ENCODE measurements at places on chromosomes 4 and X. TPM values are rescaled to one million over a fixed set of nuclear protein-coding genes. Genes with fewer than 3 reads are reported as not detected.

DNA sequence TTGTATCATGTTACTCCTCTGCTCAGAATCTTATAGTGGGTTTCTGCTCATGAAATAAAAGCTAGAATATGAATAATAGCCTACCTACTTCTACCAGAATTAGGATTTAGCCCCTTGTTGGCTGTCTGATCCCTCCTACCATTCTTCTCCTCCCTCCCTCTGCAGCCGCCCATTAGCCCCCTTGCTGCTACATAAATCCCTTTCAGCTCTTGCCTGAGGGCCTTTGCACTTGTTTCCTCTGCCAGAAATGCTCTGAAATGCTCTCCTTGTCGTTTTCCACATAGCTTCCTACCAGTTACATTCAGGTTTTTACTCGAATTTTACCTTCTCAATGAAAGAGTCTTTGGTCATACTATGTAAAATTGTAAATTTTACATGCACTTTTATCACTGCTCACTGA, 159.2 kb downstream of the ADGRL3 start:
- DNase-seq, result no peak

GRCh38 chr4:114057746-114058145, 78.3 kb upstream of the ARSJ start:
- no peak for DNase-seq

DNA sequence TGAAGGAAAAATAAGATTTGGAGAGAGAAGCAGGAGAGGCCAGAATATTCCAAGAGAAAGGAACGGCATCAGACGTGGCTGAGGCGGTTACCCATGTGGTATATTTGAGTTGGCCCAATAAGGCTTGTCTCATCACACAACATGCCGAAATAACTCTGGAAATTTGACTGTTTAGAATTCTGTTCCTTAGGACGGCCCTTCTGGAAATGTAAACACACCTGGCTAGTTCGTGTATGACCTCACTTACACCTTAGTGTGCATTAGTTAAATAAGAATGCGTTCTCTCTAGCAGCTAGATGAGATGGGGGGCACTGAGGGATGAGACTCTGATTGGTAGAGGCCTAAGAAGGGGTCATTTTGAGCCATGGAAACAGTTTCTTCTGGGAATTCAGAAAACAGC, 33.2 kb upstream of the PLAC1 start:
- no peak for DNase-seq

DNA sequence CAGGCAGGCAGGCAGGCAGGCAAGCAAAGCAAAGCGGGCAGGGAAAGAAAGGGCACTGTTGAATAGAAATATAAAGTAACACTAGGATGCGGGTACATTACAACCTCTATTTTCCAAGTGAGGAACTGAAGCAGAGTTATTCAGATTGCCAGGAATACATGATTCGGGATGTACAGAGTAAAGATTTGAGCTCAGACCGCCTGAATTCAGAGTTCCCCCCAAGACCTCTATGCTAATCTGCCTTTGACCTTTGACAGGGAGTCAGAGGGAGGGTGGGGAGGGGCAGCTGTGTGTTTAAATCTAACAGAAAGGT, 271.9 kb upstream of the SMIM31 start:
- no peak for DNase-seq

GRCh38 chr4:185589067-185589836, 53.9 kb upstream of the PDLIM3 start:
- DNase-seq, result no peak

DNA sequence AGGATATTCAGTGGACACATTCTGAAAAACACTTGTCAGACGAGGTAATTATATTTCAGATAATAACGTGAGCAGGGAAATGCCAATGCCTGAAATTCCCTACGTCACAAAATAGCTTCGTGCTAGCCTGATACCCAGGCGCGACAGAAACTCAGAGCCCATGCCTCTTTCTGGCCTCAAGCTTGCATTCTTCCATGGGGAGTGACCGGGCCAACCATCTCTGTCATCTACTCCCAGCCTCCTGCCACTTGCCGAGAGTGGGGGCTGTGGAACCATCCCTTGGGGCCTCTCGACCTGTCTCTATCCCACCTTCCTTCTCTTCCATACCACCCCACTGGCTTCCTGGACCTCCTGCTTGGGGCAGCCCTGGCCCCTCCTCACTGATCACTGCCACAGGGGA, 34.5 kb upstream of the CDKN2AIP start:
- DNase-seq, result no peak

GRCh38 chr4:95264843-95265242, 283.9 kb downstream of the UNC5C start:
- DNase-seq, result no peak

GRCh38 chrX:148567779-148568178, 67.4 kb downstream of the AFF2 start:
- no peak for DNase-seq

GRCh38 chr4:3700736-3701135, 65.4 kb upstream of the ADRA2C start:
- DNase-seq, result no peak

DNA sequence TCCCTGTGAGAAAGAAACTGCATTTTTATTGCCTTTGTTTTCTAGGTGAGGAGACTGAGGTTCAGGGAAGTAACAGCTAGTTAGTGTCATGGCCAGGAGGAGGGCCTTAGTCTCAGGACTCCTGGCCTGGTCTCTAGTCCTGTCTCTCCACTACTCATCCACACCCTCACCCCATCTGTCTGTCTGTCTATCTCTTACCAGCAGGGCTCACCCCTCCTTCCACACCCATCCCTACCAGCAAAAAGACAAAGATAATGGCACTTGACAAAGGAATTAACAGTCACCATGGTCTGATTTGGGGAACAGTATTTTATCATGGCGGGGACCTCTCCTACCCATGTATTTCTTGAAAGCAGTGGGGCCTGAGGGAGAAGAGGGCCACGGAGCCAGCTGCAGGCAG, 125.8 kb downstream of the REPS2 start:
- DNase-seq, result no peak

DNA sequence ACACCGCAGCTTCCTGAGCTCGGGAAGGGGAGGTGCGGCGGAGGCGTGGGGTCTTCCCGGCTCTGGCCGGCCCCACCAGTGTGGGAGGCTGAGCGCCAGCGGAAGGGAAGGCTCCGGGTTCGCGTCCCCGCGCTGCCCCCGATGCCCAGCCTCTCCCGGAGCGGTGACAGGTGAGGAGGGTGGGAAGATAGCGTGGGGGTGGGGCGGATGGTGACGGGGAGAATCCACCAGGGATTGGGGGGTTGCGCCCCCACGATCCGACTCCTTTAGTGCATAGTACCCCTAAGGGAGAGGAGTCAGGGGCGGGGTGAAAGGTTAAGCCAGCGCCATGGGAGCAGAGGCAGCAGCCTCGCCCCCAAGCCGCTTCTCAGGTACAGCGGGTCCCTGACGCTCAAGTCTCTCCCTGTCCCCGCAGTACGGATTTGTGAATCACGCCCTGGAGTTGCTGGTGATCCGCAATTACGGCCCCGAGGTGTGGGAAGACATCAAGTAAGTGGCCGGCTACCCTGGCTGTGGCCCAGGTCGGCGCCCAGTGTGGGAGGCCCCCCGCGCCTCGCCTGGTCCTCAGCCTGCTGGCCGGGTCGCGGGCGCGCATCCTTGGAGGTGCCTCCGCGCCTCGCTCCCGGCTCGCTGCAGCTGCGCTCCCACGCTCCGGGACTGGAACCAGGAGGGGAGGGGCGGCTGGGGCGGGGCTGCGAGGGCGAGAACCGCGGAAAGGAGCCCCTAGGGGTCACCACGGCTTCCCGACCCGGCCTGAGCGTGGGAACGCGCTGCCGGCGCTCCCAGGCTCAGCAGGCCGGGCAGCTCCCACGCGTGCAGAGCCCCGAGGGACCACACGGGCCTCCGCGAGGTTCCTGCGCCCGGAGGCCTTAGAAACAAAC, 791 bp downstream of the GUCY1B1 start:
- DNase-seq, result no peak

GRCh38 chrX:109704563-109704962, 28.5 kb downstream of the ACSL4 start:
- peak; percentile 27 for DNase-seq

- no peak for DNase-seq
These were observed 229.9 kb downstream of the COL25A1 start for GRCh38 chr4:109072595-109072994.

- DNase-seq, result no peak
These were observed 15.9 kb downstream of the SH3TC1 start for GRCh38 chr4:8215001-8215427.

DNA sequence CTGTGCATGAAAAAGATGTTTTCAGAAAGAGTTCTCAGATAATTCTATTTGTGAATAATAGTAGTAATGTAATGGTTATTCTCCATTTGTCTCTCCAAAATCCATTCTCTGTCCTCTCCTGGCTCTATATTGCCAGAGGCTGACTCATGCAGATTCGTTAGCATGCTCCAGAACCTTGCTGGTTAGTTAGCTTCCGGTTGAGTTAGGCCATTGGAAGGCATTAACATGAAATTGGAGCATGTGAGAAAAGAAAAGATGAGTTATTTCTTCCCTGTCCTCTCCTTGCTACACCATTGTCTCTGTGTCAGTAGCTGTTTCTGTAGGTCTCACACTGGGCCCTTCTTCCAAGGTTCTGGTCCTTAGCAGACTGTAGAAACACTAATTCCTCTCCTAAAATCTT, 23.5 kb upstream of the PRDM8 start:
- no peak for DNase-seq

- no peak for DNase-seq
These were observed 2.6 kb downstream of the FAAH2 start for GRCh38 chrX:57289089-57289488.

GRCh38 chr4:623914-624566, 1.3 kb upstream of the PDE6B start:
- DNase-seq, result no peak

- no peak for DNase-seq
These were observed 717.8 kb upstream of the PCDH7 start for GRCh38 chr4:30002341-30002740.

DNA sequence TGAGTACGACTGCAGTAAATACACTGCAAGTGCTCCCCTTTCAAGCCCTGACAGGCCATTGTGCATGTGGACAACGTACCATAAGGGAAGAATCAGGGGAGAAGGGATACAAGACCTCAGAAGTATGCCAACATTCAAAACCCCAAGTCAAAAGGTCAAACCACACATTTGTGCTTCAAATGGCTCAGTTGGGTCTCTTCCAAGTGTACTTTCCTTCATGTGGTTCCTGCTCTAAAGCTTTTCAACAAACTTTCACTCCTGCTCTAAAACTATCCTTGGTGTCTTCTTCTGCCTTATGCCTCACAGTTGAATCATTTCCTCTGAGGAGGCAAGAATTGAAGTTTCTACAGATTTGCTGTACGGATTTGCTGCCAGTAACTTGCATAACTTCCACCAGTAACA, 305.7 kb upstream of the SLIT2 start:
- no peak for DNase-seq

DNA sequence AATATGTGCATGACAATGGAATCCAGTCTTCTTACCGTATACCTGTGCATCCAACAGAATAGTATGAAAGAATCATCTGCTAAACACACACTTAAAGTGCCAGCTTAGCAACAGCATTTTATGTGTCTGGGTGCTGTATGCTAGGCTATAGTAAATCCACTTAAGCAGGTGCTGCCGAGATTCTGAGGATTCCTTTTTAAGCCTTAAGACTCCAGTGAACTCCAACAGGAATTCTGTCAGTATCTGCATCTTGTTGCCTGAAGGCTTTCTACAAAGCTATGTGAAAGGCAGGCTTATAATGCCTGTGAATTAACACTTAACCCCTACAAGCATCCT, 1076.4 kb upstream of the PABPC4L start:
- DNase-seq, result no peak

GRCh38 chr4:82555276-82555675, 6.5 kb downstream of the TMEM150C start:
- no peak for DNase-seq

GRCh38 chr4:128394778-128395177, 107.2 kb upstream of the PGRMC2 start:
- no peak for DNase-seq

DNA sequence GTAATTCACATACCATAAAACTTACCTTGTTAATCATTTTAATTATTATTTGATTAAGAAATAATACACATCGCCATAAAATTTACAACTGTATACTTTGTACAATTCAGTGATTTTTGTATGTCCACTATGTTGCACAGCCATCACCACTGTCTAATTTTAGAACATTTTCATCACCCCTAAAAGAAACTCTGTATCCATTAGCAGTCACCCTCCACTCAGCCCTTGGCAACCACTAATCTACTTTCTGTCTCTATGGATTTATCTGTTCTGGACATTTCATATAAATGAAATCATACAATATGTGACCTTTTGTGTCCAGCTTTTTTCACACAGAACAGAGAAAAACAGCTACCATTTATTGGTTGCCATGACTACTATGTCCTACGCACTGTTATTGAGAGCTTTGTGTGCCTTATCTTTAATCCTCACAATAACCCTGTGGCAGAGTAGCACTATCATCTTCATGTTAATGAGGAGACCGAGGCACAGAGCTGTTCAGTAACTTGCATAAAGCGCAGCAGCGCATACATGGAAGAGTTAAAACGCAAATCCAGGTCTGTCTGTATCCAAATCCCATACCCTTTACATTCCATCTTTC, 64.6 kb upstream of the PAGE1 start:
- DNase-seq, result no peak

DNA sequence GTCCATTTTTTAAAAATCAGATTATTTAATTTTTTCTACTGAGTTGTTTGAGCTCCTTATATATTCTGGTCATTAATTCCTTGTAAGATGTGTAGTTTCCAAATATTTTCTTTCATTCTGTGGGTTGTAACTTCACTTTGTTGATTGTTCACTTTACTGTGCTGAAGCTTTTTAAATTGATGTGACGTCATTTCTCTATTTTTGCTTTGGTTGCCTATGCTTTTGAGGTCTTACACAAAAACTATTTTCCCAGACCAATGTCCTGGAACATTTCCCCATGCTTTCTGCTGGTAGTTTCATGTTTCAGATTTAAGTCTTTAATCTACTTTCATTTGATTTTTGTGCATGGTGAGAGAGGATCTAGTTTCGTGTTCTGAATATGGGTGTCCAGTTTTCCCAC, 753.6 kb downstream of the TRIML1 start:
- DNase-seq, result no peak

GRCh38 chrX:6383917-6384316, 151.0 kb downstream of the VCX3A start:
- DNase-seq, result no peak

- DNase-seq, result no peak
These were observed 141.8 kb upstream of the PCDH18 start for GRCh38 chr4:137674066-137674465.

The NPY2R gene
- not detected for polyA plus RNA-seq

The RAB28 gene
- 28.5 TPM for polyA plus RNA-seq

The STAP1 gene
- 4.6 TPM for polyA plus RNA-seq

The OTC gene
- polyA plus RNA-seq, result not detected

The DRP2 gene
- 0.14 TPM for polyA plus RNA-seq

The UNC5C gene
- polyA plus RNA-seq, result 0.19 TPM

The CLCN4 gene
- 3.2 TPM for polyA plus RNA-seq

The ERAS gene
- polyA plus RNA-seq, result not detected

The ZAR1 gene
- polyA plus RNA-seq, result not detected

The IQSEC2 gene
- 0.04 TPM for polyA plus RNA-seq

The SYNPO2 gene
- 0.17 TPM for polyA plus RNA-seq

All from GM12878 (cell line).